Right ventricle myocardium superior (tissue), 1 donor: ENCODE measurements at places on chromosomes 5 and 9.

- no peak for DNase-seq
Observed at GRCh38 chr5:140342287-140342686, 4.1 kb downstream of the HBEGF start.

GRCh38 chr5:10339058-10339811, 14.3 kb upstream of the MARCHF6 start:
- no peak for DNase-seq

DNA sequence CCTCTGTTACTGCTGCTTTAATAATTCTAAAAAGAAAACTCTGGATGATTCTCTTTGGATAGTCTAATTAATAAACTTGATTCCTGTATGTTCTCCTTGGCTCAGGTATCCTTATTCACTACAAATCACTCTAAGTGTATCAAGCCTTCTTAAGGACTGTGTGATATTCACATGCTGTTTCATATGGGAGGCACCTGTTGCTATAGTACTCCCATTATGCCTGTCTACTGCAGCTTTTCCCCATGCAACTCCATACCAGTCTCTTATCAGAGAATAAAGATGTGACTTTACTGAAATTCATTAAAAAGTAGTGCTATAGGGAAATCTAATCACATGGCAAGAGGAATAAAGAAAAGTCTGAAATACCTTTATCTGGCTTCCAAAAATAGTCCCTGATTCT, 14.7 kb downstream of the BRD8 start:
- DNase-seq, result no peak

- no peak for DNase-seq
Observed at GRCh38 chr5:172395483-172395882, 58.8 kb downstream of the SH3PXD2B start.

- no peak for DNase-seq
Observed at GRCh38 chr9:89189215-89189614, 10.6 kb upstream of the SHC3 start.

- no peak for DNase-seq
Observed at GRCh38 chr5:179612577-179613459, 10.7 kb downstream of the HNRNPH1 start.

GRCh38 chr9:116643691-116644090, 43.4 kb upstream of the TRIM32 start:
- no peak for DNase-seq

DNA sequence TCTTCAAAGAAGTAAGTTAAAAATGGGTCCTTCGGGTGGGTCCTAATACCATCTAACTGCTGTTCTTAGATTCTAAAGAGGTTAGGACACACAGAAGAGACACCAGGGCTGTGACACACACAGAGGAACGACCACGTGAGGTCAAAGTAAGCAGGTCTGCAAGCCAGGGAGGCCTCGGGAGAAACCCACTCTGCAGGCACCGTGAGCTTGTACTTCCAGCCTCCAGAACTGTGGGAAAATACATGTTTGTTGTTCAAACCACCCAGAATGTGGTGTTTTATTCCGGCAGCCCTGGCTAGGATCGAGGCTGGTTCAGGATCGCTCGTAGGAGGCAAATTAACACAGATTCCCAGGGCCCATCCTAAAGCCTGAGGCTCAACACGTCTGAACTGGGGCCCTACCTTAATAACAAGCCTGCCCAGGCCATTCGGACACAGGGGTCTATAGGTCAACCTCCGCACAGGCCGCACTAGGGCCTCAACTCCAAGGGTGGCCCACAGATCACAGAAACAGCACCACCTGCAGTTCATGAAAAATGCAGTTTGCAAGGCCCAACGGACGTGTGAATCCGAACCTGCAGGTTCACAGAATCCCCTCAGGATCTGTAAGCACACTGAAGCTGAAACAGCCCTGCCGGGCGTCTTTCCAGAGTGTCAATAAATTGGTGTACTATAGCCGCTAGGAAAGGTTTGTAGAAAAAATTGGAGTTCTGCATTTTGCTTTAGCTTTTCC, 7.1 kb downstream of the MED10 start:
- DNase-seq, result no peak

DNA sequence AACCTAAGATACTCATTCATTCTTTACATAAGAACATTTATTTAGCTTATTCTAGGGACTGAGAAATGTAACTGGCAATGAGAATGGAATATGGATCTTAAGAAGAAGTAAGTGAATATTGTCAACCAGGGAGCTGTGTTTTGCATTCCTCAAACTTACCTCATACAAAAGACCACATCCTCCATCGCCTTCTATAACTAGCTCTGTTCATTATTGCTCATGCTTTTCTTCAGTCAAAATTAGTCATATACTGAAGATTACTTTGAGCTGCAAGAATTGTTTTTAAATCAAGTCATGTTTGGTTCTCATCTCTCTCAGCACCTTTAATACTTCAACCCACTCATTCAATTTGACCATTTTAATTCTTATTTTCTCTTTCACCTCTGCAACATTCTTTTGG, 140.3 kb upstream of the RASA1 start:
- DNase-seq, result no peak

DNA sequence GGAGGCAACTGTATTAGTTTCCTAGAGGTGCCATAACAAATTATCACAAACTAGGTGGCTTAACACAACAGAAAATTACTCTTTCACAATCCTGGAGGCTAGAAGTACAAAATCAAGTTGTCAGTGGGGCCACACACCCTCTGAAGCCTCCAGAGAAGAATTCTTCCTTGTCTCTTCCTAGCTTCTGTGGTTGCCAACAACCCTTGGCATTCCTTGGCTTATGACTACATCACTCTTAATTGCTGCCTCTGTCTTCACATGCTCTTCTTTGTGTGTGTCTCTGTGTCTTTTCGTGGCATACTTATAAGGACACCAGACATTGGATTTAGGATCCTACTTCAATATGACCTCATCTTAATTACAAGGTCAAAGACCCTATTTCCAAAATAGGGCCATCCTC, 327.5 kb downstream of the CHSY3 start:
- DNase-seq, result no peak

GRCh38 chr5:164597293-164597900, 1092.0 kb downstream of the MAT2B start:
- no peak for DNase-seq
